HCEC 1CT (cell line): ENCODE measurements at places on chromosomes 5 and 9.
A peak's percentile ranks its signal among the peaks of the same experiment; 100 is the strongest.

DNA sequence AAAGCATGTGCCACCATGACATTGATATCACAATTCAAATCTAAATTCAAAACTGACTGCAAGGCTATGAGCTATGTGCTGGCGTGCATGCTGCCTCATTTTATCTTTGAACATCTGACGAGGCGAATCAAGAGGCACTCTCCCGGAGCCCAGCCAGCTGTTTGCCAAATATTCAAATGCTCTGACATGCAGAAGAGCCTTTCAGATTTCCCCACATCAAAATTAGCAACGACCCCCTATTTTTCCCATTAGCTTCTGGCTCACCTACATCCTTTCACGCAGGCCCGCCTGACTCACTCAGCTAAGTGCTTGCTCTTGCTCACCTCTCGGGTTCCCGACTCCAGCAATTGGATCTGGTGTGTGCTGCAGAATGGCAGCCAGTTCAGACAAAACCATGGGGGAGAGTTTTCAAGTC lies 159.0 kb downstream of the NR2F1-AS1 start:
- DNase-seq, result no peak

- no peak for DNase-seq
Observed at GRCh38 chr9:95508242-95508967, 8.4 kb downstream of the PTCH1 start.

DNA sequence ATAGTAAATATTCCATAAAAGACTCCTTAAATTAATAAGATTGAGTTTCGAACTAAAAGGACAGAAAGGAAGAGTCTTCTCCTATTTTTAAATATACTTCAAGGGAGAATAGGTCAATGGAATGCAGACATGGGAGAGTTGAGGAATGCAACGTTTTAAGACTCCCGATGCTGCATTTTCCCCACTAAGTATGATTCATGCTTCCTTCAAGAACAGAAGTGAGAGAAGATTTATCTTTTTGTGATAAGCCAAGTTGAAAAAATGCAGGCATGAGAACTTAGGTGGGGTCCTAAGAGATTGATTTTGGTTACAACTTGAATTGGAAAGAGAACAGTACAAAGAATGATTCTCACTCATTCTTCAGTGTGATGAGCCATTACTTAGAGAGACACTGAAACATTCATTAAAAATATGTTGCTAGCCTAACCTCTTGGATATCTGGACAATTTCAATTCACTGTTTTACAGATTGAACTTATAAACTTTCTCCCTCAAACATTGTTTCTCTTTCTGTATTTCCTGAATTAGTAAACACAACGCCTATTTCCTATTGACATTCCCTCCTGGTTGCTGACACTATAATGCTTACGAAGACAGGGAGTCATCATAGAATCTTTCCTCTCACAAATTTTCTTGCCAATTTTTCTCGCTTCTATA lies 1666.1 kb upstream of the WWC1 start:
- DNase-seq, result peak; percentile 2

- DNase-seq, result no peak
Observed at GRCh38 chr5:523441-524222, 617 bp downstream of the SLC9A3 start.

DNA sequence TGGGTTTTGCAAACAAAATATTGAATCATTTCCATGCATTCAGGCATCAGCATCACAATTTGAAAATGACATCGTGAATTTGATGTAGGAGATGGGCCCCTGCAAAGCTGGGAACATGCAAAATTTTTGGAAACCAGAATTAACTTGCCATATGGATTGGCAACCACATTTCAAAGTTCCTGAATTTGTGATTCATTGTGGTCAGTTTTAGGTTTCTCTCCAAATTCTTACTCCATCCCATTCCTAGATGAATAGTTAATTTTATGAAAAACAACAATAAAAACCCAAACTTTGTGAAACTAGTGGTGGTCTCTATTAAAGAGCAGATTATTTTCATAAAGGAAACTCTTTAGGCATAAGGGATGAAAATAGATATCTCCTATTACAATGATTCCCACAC lies 107.8 kb upstream of the SLIT3 start:
- DNase-seq, result peak; percentile 55

DNA sequence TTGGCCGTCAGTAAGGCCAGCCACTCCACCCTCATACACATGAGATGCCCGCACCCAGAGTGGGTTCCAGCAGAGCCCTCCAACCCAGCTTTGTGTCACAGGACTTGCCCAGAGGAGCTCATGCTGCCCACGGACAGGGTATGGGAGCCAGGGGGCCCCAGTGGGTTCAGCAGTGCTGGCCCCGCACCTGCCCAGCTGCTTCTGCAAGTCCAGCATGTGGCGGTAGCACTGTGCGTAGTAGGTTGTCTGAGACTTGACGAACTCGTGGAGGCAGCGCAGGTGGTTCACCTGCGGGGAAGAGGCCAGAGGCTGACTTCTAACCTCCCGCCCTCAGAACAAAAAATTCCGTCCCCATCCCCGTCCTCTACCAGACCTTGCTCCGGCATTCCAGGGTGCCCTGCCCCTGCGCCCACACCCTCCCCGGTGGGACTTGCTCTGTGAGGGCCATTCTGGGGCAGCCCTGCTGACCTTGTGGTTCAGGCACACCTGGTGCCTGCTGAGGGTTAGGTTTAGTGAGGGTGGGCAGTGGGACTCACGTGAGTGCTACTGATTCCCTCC lies 18.5 kb downstream of the SH3GLB2 start:
- no peak for DNase-seq

- DNase-seq, result no peak
Observed at GRCh38 chr9:120306561-120306960, 273.4 kb downstream of the CDK5RAP2 start.

DNA sequence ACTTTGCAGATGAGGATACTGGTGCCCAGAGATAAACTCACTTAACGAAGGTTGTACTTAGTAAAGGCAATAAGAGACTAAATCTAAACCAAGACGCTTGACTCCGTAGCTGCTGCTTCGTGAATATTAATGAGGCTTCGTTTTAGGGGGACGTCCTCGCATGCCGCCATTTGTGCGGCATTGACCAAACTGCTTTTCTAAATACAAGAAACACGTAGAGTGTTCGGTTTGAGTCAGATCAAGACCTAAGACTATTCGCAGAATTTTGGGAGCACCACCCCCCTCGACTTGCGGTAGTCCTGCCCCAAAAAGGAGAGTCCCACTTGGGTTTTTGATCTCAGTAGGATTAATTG lies 1.1 kb downstream of the NPM1 start:
- peak; percentile 15 for DNase-seq

DNA sequence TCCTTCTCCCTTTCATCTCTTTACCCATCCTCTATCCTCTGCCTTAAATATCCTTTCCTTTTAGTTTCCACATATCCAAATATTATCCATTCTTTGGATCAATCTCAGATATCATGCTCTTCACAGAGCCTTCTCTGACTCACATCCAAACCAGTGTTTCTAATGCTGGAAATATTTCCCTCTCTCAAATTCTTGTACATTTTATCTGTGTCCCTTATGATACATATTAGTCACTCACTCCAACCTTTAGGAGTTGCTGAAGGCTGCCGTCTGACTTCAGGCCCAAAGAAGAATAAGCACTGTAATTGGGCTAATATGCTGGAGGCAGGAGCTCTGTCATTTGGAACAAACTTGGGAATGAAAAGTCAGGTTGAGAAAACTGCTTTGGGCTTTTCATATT lies 156.4 kb upstream of the RUSC2 start:
- peak; percentile 91 for DNase-seq

DNA sequence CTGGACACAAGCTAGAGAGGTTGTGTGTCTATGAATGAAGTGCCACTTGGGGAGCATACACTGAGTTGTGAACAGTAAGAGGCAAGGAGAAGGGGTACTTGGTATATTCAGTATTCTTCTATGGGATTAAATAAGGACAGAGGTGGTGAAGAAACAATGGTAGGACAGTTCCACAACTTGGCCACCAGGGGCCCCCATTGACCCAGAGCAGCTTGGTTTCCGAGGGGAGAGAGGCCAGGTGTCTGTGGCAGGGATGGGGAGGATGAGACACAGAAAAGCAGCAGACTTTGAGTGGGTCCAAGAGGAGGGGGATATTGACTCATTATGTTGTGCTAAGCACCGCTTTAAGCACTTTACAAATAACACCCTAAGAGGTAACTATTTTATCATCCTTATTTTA lies 220.6 kb downstream of the MELK start:
- no peak for DNase-seq

DNA sequence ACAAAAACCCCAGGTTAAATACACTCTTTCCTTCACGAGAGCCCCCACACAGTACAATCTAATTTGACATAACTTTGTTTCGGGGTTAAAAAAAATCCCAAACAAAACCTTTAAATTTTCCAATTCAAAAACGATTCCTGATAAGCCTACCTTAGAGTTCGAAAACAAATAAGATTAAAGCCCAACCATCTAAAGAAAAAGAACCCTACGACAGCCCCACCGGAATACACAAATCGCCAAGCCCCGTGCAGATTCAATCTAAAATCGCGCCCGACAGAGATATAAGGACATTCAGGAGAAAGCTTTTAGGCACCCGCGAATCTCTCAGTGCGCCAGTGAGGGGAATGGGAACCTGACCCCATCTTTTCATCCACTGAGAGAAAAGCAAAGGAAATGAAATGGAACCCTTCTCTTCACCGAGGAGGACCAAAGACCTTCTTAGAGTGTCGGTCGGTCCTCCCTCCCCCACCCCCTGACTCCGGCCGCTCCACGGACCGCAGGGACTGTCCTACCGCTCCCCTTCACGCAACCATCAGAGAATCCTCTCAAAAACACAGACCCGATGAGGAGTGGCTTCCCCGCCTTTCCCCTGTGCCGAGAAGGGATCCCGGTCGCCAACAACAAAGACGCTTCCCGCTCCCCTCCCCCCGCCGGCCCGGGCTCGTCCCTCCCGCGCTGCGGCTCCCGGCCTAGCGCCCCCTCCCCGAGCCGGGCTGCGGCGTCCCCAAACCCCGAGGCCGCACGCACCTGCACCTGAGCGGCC lies 925 bp downstream of the ABHD17B start:
- no peak for DNase-seq

DNA sequence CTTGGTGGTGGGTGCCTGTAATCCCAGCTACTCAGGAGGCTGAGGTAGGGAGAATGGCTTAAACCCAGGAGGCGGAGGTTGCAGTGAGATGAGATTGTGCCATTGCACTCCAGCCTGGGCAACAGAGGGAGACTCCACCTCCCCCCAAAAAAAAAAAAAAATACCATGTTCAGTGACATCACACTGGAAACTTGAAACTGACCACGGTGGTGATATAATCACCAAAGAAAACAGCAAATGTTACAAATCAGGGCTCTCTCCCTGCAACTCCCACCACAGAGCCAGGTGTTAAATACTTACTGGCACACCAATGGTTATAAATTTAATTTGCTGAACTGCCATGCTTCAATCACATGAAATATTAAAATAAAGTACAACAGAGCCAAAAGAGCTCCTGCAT lies 81.4 kb downstream of the ZNF608 start:
- no peak for DNase-seq

DNA sequence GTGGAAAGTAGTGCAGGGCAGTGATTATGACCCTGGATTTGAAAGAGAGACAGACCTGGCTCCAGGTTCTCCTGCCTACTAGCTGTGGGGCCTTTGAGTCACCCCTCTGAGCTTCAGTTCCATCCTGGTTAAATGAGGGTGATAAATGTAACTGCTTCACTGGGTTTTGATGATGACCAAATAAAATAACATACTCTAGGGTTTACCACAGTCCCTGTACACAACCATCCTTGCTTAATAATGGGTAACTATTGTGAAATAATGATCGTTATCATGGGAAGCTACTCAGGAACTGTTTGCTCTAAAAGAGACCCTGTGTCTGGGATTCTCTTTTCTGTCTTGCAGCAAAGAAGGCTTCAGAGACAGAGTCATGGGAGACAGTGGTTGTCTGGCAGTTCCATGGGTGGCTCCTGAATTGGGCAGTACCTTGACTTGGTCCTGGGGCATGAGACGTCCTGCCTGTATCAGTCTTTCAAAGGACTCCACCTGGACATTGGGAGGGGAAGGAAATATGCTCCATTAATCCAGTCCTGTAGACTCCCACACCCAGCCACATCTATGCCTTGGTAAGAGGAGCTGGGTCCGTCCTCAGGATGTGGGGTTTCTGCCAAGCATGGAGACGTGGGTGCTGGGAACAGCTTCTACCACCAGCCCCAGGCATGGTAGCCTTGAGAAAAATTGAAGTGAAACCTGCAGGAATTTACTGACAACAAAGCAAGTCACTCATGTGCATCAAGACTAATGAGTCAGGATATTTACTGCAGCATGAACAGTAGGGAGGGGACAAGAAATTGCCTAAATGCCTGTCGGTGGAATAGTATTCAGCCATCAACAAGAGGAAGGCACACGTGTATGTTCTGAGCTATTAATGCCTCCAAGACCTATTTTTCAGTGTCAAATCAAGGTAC lies 23.4 kb downstream of the AKNA start:
- DNase-seq, result peak; percentile 88

GRCh38 chr9:96884443-96884842 lies 30.1 kb upstream of the ZNF782 start:
- DNase-seq, result peak; percentile 87

- no peak for DNase-seq
Observed at GRCh38 chr9:130332384-130332926, 66.9 kb downstream of the HMCN2 start.

GRCh38 chr9:903886-904285 lies 62.4 kb downstream of the DMRT1 start:
- DNase-seq, result no peak

DNA sequence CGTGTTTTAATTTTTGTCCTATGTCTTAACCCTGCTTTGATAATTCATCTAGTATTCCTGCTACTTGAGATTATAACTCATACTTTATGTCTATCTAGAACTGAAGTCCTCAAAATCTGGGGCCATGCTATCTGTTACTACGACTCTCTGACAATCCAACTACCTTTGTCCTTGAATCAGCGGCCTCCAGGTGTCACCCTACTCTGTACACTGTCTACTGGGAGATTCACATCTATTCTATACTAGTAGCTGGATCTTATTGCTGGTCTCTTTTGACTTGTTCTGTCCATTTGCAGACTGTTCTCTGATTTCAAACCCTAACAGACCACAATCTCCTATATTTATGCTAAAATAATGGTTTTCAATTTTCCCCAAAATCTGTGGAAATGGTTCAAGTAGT lies 225.5 kb upstream of the ELAVL2 start:
- no peak for DNase-seq

DNA sequence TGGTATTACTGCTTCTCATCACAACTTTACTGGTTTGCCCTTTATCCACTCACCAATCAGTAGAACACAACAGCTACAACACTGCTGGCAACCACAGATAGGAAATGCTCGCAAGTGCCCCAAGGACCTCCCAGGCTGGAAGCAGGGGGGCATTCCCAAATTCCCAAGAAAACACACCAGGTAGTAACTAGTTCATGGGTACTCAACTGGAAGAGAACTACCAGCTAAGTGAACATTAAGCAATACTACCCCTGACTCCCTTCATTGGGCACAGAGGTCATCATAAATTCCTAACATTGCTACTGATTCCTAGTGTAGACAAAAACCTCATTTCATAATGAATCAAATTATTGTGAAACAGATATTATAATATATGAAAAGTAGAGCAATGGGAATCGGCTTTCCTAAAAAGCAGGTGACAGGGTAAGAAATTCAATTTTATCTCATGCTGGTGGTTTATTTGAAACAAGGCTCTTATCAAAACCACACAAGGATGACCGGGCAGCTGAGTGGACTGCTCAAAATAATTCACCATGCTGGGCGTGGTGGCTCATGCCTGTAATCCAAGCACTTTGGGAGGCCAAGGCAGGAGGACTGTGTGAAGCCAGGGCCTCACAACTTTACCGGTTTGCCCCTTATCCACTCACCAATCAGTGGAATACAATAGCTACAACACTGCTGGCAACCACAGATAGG lies 81.6 kb downstream of the TLE1 start:
- DNase-seq, result no peak

GRCh38 chr5:155140646-155141045 lies 127.1 kb downstream of the KIF4B start:
- no peak for DNase-seq
